ENCODE measurements at places on chromosomes 11 and 22. TPM values are rescaled to one million over a fixed set of nuclear protein-coding genes. Genes with fewer than 3 reads are reported as not detected.

Gene VWCE
- 8.6 TPM for total RNA-seq

Gene KIAA1671
- 5.9 TPM for total RNA-seq

Gene CRYBB2
- not detected for total RNA-seq

Gene HEPN1
- total RNA-seq: not detected

Gene CHADL
- 0.41 TPM for total RNA-seq

Gene OR8G5
- not detected for total RNA-seq
